ENCODE measurements at places on chromosomes 2 and 18.

- DNase-seq, result no peak
Observed at GRCh38 chr2:100248044-100248330, 74.3 kb downstream of the LONRF2 start.

GRCh38 chr2:174343623-174344455, 9.1 kb downstream of the SP9 start:
- DNase-seq, result no peak

- no peak for DNase-seq
Observed at GRCh38 chr2:234973008-234973407, 21.2 kb downstream of the SH3BP4 start.

DNA sequence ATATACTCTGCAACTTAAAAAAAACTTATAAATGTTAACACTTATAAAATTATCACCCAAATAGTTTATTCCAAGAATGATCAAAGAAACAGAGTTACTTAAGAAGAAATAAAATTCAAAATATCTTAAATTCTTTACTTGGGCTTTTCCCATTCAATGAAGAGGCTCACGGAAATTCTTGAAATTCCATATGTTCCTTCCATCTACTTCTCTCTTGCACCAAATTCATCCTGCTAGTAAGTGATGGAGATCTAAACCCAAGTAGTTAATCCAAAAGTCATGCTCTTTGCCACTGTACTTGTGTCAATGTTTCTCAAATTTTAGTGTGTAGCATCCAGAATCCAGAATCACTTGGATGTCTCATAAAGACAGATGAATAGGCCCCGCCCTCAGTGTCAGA, 465.9 kb downstream of the TXNL1 start:
- no peak for DNase-seq

DNA sequence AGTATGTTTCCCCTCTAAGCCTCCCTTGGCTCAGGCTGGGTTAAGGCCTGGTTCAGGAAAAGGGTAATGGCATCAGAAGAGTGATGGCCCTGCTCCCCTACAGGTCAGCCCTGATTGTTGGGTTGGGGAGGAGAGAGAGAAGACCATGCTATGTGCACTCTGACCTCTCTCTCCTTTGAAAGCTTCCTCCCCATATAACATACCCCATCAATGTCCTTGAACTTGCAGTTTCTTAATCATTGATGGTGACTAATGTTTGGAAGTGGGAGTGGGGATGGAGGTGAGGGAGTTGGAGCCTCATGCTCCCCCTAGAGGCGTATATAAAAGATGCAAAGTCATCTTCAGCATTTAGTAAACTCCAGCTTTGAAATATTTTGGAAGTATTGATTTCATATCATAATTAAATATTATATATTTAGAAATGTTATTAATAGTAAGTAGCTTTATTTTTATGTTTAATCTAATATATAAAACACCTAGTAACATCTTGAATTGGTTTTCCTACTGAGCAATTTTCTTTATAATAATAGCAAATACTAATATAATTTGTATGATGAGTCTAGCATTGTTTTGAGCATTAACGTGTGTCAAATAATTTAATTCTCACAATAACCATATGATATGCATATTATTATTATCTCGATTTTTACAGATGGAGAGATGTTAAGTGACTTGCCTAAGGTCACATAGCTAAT, 8.8 kb downstream of the PLCL1 start:
- peak; percentile 82 for DNase-seq

DNA sequence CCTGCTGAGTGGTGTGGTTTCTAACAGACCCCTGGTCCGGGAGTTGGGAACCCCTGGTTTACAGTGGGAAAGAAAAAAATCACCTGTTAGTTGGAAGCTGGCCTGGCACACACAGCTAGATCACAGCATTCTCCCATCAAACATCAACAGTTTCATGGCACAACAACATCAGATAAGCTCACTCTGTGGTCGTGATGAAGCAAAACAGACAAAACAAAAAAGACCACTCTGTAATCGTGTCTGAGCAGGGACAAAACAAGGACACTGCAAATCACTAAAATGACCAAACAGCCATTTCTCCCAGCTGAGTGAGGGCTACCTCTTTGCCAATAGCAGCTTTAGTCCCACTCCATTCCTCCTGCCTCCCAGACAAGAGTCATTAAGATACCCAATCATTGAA, 9.0 kb upstream of the IMPACT start:
- no peak for DNase-seq

DNA sequence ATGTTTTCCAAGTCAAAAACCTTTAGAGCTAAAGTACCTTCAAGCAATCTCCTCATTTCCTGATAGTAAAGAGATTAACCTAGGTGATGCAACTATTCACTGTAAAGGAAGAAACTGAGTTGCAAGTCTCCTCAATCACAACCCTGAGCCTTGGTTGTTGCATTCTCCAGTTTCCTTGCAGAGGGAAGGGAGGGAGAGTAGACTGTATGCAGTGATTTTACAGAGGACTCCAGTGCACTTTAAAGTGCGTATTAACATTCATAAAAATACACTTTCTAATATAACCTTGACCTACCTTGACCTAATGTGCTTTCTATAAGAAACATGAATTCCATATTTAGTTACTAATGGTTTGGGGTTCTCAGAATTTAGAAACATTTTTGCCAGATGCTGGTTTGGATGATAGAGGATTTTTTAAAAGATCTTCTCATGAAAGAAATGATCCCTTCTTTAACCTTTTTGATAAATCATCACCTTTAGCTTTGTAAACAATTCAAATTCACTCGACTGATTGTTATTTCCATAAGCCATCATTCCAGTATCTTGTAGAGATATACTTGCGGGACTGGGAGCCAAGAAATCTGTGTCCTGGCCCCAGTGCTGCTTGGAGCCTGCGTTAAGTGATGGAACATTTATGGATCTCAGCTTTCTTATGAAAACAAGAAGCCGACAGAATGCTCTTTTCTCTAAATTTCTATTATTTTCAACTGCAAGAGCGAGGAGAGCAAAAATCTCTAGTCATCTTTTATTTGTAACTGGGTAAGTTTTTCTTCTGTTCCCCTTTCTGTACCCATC, 228.3 kb downstream of the ZNF521 start:
- no peak for DNase-seq

DNA sequence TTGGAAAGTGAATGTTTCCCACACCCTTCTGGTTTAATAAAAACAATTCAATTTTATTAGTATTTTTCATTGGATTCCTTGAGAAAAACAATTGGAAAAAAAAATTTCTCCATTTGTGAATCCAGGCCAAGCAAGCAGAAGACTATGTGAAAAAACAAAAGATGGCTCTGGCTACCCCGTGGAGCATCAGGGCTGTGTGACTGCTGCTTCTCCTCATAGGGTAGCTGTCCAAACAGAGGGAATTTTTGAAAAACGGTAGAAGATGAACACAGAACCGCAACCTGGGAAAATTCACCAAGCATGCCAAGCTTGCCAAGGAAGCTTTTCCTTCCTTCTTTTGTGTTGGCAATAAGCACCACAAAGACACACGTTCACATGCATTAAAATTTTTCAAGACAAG, 71.3 kb upstream of the ACVR2A start:
- DNase-seq, result no peak

GRCh38 chr18:5444269-5444668, 99.5 kb downstream of the EPB41L3 start:
- peak; percentile 35 for DNase-seq

DNA sequence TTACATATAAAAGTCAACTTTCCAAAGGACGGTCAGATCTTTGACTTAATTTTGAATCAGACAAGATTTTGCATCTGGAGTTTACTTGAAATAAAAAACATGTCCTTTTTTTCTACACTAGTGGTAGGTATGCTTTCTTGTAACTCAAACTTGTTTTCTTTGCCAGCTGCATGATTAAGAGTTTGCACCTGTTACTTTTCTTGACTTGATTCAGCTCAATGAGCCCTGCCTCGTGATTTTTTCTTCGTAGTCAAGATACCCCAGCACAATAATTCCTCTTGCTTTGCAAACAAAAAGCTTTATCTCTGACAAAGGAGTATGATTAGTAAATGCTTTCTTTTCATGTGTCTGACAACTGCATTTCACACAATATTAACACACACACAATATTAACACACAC, 82.3 kb downstream of the FBXO15 start:
- DNase-seq, result no peak

- DNase-seq, result no peak
Observed at GRCh38 chr2:128817813-128818212, 499.1 kb upstream of the HS6ST1 start.

GRCh38 chr2:21599417-21599816, 475.6 kb downstream of the TDRD15 start:
- DNase-seq, result no peak

GRCh38 chr18:74331404-74331803, 15.8 kb downstream of the C18orf63 start:
- peak; percentile 31 for DNase-seq

- peak; percentile 67 for DNase-seq
Observed at GRCh38 chr2:180980943-180981911, 822 bp downstream of the UBE2E3 start.

DNA sequence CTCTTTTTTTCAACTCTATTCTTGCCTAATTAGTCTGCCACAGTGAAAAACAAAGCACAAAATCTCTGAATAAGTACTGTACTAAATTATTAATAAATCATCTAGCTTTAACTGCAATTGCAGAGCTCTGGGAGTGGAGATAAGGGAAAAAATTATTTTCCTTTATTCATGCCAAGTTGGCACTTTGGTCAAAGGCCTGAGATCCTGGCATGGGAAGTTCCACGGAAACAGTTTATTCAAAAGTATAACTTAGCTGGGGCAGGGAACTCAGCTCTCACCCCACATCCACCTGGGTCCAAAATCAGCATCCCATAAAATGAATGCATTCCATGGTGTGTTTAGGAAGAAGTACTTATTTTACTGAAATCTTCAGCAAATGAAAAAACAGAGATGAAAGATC, 185.2 kb upstream of the APCDD1 start:
- no peak for DNase-seq

GRCh38 chr2:98477036-98477435, 32.4 kb downstream of the INPP4A start:
- no peak for DNase-seq

GRCh38 chr18:55539240-55539639, 48.8 kb downstream of the TCF4 start:
- no peak for DNase-seq

DNA sequence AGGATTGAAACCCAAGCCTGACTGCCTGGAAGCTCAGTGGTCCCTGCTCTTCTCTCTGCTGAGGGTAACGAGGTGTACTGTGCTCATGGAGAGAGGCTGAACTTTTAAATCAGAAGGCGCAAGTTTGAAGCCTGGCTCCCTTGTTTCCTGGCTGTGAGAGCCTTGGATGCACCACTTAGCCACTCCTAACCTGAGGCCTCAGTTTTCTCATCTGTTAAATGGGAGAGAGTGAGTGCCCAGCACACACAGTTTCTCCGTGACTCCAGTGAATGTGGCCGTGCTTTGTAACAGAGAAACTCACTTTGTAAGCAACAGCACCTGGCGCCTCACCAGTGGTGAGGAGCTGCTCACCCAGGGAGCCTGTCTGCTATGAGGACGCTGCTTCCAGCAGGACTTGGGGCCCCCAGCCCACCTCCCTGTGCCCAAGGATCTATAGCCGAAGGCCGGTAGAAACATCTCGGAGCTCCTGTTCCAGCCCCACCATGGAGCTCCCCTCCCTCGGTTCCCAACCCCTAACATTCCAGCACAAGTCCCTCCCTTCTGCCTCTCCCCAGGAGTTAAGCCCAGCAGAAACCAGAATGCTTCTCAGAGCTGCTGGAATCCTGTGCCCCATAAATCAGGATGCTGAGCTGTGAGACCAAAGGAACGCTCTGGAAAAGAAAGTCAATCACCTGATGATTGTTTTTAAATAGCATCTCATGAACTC, 20.3 kb upstream of the KCNK3 start:
- no peak for DNase-seq

DNA sequence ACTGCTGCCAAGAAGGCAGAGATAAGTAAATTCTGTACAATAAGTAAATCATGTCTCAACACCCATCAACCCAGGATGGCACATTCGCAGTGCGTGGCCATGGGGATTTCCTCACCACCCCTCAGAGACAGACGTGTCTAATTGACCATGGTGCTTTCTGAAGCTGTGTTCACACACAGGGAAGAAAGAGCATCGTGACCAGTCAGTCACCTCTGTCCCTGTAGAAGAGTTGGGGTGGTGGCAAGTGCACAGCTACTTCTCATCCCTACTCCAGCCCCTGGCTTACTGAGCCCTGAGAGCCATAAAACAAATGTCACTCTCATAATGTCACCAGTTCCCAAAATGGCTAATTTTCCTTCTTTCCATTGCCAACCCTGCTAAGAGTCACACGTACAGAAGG, 31.3 kb upstream of the MLPH start:
- no peak for DNase-seq

DNA sequence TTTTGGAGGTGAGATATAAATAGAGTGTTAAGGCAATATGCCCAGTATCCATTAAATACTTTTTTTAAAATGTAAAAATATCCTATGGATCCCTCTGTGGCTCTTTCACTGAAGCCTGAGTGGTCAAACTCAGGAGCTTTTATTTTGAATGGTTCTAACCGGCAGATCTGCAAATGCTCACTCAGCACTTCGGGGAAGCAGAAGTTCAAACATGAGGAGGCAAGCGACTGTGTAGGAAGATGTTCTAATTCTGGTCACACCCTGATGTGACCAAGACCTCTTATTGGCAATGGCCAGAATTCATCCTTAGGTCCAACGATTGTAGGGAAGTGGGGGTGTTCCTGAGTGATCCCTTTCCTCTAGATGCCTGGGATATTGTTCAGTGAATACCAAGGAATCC, 168.8 kb downstream of the CDCA7 start:
- no peak for DNase-seq

DNA sequence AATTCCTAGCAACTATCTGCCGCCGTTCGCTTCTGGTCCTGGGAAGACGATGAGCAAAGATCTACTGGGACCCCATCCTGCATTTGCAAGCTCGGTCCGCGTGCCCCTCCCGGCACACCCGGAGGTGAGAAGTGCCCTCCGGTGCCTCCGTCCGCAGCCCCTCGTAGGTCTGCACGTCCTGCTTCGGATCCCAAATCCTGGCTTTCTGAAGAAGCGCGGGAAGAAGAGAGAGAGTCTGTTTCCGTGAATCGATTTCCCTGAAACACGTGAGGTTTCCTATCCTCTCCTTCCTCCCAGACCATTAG, 5.0 kb upstream of the OSR1 start:
- DNase-seq, result no peak

GRCh38 chr2:236363711-236364277, 99.6 kb upstream of the ASB18 start:
- no peak for DNase-seq

All from RKO (cell line).